ENCODE measurements at places on chromosomes 16 and 17.

DNA sequence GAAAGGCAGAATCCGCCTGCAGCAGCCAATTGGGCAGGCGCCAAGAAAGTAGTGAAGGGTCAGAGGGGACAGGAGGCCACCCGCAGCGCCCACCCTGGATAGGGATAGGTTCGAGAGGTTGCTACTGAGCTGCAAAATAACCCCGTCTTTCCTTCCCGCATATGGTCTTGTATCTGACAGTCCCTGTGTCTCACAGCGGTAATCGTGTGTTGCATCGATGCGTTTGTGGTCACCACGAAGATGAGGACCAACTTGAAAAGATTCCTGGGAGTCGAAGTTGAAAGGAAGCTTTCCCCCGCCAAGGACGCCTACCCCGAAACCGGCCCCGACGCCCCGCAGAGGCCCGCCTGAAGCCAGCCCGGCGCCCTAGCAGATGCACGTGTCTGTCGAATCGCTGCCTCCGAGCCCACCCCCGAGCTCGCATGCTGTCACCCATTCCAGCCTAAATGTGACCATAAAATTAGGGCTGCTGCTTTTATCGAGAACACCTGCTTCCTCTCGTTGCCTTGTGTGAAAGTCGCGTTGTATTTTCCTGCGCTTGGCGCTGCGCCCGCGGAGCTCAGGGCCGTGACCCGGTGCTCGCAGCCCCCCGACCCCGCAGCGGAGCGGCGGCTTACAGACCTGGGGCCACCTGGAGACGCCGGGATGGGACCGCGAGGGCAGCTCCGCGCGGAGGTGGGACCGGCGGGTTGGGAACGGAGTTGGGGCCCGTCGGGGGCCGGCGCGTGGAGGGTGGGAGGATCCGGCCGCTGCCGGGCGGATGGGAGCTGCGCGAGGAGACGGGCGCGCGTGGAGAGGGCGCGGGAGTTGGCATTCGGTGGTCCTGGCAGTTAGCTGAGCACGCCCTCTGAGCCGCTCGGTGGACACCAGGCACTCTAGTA lies at the start of gene CMTM2:
TSS of gene CMTM2 (plus strand) at position 813 of the 881 bp plus-strand sequence. CDS start 145 bp downstream, outside the sequence.
- DNase-seq = no peak

DNA sequence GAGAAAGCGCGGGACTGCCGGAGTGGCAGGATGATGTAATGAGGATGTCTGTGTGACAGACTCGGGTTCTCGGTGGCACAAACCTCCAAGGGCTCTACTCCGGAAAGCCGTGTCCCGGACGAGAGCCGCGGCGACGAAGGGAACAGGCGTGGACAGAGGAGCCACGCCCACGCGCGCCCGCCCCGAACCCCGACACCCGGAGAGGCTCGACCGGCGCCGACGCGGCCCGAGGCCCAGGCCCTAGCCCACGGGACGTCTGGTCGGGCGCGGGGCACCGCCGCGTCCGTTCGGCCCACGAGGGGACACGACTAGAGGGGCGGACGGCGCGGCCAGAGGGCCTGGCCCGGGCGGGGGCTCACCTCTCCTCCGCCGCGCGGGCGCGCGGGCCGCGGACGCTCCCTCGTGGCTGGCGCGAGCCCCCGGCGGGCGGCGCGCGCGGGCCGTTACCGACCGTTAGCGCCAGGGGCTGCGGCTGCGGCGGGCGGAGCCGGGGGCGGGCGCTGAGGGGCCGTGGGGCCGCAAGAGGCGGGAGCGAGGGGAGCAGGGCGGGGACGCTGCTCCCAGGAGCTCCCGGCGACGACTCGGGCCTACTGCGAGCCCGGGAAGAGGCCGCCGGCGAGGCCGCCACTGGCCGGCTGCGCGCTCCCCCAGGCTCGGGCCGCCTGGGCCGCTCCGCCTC lies 2.1 kb upstream of the IRX5 start:
- peak; percentile 49 for DNase-seq

- DNase-seq = no peak
Observed at GRCh38 chr16:20760346-20760745, 3.5 kb upstream of the ACSM3 start.

DNA sequence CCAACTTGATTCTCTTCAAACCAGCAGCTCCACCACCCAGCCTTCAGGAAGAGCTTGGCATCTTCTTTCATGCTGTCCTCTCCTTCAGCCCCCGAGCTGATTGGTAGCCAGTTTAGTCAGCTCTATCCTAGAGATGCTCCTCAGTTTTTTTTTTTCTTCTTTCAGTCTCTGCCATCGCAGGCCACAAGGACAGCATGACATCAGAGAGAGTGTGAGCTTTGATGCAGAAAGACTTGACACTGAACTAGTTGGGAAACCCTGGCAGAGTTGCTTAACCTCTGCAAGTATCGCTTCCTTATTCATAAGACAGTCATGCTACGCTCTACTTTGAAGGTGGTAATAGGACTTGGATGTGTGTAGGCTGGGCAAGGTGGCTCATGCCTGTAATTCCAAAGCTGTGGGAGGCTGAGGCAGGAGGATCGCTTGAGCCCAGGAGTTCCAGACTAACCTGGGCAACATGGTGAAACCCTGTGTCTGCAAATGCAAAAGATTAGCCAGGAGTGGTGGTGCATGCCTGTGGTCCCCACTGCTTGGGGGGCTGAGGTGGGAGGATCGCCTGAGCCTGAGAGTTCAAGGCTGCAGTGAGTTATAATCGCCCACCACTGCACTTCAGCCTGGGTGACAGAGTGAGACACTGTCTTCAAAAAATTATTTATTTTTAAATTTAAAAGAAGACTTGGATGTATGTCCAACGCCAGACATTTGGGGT lies 2.6 kb downstream of the CD300LB start:
- no peak for DNase-seq

GRCh38 chr17:19650826-19651225 lies 2.3 kb downstream of the ALDH3A2 start:
- DNase-seq = no peak

GRCh38 chr16:1794221-1794871 lies 841 bp upstream of the IGFALS start:
- no peak for DNase-seq

DNA sequence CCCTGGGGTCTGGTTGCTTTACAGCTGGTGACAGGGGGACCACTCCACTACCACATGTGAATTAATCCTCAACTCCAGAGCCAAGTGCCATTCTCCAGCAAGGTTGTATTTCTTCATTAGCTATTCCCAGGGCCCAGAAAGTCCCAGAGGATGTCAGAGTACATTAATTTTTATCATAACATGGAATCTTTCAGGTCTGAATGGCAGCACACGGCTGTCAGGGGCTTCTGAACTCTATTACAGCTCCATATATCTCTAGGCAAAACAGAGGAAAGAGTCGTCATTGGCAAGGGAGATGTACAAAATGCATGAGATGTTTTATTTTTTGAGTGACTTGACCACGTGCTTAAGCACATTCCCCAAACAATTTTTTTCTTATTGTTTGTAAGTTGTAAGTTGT lies 303.4 kb downstream of the WWOX start:
- DNase-seq = no peak

GRCh38 chr17:19987897-19988296 lies 10.3 kb upstream of the AKAP10 start:
- DNase-seq = no peak

- no peak for DNase-seq
Observed at GRCh38 chr16:88558457-88559442, 11.5 kb upstream of the ZC3H18 start.

GRCh38 chr17:82062076-82062983 lies 3.3 kb downstream of the DUS1L start:
- DNase-seq = no peak

DNA sequence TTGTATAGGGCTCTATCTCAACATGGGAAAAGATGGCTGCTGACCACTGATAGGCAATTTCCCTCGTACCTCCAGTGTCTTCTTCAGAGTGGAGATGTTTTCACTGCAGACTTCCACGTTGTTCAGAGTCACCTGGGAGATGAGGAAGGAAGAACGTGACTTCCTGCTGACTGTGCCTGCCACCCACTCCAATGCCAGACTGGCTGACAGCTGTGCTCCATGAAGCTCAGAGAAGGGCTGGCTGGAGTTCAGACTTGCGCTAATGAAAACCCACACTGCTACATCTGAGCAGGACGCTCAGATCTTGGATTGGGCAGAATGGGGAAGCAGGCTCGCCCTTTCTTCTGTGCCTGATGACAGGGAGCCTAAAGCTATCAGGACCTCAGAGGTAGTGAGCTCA lies 33.1 kb downstream of the COG4 start:
- no peak for DNase-seq

DNA sequence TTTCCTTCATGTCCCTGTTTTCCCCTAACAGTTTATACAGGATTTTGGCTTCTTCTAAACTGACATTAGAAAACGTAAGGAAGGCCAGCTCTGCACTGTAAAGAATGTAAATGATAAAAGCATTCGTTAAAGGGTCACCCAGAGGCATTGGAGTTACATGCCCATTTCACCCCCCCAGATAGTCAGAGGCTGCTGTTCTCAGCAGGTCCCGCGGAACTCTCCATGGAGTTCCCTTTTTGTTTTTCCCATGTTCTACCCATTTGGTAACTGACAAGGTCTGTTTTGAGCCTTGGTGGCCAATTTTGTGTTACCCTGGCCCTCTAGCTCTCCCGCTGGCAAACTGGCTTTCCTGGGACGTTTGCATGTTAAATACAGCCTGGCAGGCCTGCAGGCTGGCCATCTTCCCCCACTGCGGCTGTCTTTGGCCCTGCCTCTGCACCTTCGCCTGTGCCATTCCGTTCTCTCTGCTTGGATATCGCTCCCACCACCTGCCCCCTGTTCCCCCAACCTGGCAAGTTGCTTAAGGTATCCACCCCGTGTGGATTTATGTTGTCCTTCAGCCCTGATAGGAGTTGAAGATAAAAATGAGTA lies 49.7 kb downstream of the EPN2 start:
- DNase-seq = no peak

- no peak for DNase-seq
Observed at GRCh38 chr16:51391798-51392511, 240.9 kb upstream of the SALL1 start.

- no peak for DNase-seq
Observed at GRCh38 chr17:10518271-10519037, at the start of gene MYH1. Gene MYH1 (minus strand): TSS chr17:10518542. CDS start chr17:10516642, 1,900 bp downstream.

DNA sequence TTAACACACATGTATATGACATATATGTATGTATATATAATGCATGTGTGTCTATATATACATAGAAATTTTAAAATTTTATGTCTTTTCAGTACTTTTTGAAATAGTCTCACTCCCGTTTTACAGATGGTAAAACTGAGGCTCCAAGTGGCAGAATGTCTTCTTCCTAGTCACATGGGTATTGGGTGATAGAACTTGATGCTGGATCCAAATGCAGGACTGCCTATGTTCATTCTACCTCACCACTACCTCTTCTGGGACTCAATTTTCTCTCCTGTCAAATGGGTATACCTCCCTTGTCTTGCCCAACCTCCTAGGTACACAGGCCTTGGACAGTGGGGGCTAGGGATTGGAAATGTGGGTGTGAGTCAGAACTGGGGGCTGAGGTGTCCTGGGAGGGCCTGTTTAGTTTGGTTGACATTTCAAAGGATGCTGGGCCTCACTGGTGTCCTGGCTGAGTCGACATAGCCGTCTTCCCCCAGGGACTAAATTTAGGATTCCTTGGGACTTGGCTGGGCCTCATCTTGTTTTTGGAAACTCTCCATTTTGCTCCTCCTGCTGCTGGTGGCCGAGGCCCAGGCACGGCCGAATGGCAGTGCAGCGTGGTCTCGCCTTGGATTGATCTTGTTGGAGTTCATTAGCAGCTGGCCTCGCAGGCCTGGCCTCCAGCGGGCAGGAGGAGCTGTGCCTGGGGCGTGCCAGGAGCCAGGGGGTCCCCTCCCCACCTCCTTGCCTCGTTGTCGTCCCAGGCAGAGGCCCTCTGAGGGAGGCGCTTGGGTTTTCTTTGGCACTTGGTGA lies 25.9 kb downstream of the NKD1 start:
- DNase-seq = no peak

- DNase-seq = no peak
Observed at GRCh38 chr17:71361656-71362450, 759.0 kb upstream of the SOX9 start.

DNA sequence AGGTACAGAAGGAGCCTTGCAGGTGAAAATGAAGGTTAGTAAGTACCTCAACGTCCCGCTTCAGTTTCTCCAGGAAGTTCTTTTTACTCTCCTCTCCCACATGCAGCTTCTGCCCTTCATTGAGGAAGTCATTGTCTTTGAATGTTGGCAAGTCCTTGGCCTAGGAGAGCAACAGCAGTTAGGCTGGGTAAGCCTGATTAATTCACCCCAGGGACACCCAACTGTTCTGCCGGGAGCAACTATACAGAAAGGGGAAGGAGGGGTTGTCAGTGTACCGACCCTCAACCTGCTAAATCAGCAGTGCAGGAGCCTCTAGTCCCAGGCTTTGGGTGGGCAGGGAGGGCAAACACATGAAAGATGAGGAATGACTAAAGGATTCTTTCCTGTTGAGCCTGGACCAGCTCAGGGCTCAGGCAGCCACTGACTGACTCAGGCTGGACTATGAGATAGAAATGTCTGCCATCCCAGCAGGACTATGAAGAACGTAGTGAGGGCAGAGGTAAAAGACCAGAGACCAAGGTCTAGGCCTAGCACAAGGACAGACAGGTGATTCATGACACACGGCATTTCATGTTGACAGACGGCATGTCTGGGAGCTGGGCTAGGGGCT lies 21.6 kb downstream of the PIP4K2B start:
- no peak for DNase-seq

GRCh38 chr17:54968988-54969332 lies 395 bp downstream of the STXBP4 start:
- DNase-seq = no peak

- no peak for DNase-seq
Observed at GRCh38 chr16:70679671-70680494, 6.0 kb downstream of the MTSS2 start.

GRCh38 chr16:2992383-2993081 lies 12.3 kb upstream of the PKMYT1 start:
- DNase-seq = no peak

GRCh38 chr16:71352963-71353460 lies 5.5 kb upstream of the CALB2 start:
- DNase-seq = no peak

DNA sequence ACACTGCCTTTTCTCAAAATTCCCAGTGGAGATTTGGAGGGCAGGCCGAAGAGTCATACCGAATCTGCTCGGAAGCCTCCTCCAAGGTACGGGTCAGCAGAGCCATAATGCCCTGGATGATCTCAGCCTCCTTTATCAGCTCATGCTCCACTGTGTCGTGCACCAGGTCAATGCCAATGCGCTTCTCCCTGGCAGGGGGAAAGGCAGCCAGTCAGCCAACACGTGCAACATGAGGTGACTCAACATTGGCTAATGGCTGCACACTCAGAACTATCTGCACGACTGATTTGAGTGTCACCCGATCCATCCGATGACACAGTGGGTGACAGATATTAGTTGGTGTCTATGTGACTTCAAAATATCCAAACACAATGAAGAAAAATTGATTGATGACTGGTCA lies 15.8 kb downstream of the TEKT1 start:
- peak; percentile 19 for DNase-seq

GRCh38 chr17:57705921-57706695 lies 39.0 kb downstream of the CCDC182 start:
- no peak for DNase-seq

- no peak for DNase-seq
Observed at GRCh38 chr16:11234884-11235702, 20.9 kb downstream of the SOCS1 start.

Measured in activated CD4-positive, alpha-beta T cell treated with anti-CD3 and anti-CD28 coated beads for 48 hours (primary cell).